Activated CD4-positive, alpha-beta T cell treated with anti-CD3 and anti-CD28 coated beads, Interleukin-2, amount 50 U/mL, for 24 hours (primary cell): ENCODE measurements at places on chromosomes 2 and 18.

DNA sequence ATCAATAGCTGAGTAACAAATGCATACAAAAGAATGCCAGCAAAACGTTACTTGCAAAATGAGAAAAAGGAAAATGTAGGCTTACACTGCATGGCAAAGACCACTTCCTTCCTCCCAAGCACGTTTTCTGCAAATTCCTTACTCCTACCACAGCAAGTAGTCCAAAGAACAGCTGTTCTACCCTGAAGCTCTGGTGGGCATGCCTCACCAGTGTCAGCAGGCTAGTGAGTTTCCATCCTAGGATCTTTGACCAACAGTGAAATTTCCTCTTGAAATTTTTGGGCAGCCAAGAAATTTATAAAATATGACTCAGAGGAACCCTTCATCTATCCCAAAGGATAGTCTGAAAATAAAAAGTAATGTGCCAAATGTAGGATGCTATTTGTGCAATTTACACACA is 123.9 kb downstream of the ZNF532 start:
- DNase-seq: no peak

DNA sequence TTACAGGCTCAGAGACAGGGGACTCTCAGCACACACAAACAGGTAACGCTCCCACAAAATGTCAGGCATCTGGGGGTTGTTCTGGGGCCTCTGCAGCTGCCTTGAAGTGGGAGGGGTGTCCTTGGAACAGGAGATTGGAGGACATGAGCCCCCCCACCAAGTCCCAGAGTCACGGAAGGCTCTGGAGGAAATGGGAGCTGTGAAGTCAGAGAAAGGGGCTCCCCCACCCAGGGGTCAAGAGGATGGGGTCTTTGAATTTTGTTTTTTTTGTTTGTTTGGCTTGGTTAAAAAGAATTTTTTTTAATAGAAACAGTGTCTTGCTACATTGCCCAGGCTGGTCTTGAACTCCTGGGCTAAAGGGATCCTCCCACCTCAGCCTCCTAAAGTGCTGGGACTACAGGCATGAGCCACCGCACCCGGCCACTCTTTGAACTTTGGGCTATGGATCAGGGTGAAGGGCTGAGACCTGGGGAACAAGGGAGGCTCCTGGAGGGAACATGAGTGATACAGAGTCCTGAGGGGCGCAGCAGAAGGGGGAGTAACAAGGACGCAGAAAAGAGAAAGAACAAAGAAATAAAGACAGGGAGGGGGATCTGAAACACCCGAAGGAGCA is 46.8 kb downstream of the TNS1 start:
- no peak for DNase-seq

- no peak for DNase-seq
Observed at GRCh38 chr2:109655287-109655686, 41.1 kb downstream of the SOWAHC start.

DNA sequence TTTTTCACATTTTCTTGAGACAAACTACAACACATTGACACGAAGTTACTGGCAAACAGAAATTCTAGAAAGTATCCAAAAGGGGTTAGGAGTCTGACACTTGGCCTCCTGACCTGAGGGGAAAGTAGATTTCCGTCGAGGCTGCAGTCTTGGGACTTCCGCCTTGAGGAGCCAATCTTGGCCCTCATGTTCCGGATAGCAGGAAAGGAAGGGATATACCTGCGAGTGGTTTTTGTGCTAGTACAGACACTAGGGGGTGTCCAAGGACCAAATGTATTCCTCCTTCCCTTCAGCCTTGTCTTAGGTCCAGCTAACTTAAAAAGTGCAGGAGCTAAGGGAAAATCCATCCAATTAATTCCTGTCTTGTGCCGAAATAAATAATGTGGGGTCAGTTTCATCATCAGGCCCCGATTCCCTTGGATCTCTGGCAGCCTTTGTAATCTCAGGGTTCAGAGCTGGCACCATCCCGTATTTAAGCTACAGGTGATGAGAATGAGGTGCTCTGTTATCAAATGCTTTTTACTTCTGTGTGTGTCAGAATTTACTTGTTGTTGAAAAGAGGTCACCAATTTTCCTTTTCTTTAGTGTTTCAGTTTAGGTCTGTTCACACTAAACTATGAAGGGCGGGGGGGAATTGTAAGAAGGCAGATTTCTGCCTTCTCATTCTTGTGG is 330.2 kb upstream of the FANCL start:
- DNase-seq: no peak

DNA sequence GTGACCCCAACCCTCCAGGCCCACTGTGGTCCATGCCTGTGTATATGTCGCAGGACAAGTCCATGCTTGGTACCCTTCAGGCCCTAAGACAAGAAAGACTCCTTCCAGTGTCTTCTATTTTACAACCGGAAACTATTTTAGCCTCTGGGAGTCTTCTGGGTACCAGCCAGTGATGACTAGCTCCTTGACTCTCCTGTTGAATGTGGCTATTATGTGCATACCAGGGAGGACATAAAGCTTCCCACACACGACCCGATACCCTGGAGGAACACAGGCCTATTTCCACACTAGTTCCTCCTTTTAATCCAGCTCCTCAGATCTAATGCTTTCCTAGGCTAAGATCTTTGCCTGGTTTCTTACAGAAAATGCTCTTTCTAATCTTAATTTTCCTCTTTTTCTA is 178.1 kb downstream of the NCKAP5 start:
- no peak for DNase-seq

GRCh38 chr2:128367601-128368359 is 49.1 kb upstream of the HS6ST1 start:
- no peak for DNase-seq

- no peak for DNase-seq
Observed at GRCh38 chr2:127122361-127123027, 15.5 kb upstream of the BIN1 start.

DNA sequence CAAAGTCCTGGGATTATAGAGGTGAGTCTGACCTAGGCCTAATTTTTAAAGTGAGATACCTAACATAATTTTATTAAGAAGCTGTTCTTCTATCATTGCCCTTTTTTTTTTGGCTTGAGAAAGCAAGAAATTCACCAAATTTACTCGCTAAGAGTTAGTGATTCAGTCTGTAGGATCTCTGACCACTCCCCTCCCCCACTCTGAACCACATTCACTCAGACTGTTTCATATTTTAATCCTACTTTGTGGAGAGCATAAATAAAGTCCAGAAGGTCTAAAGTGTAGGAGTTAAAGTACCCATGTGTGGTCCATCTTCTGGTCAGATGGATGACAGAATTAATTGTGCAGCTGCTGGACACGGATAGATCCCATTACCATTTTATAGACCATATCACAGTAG is 115.8 kb upstream of the MGAT5 start:
- DNase-seq: no peak

- no peak for DNase-seq
Observed at GRCh38 chr18:35387152-35387571, 10.0 kb upstream of the ZNF396 start.

GRCh38 chr2:10398496-10398895 is 49.6 kb downstream of the ODC1 start:
- DNase-seq: no peak

- no peak for DNase-seq
Observed at GRCh38 chr2:31446848-31447247, 32.3 kb upstream of the XDH start.

DNA sequence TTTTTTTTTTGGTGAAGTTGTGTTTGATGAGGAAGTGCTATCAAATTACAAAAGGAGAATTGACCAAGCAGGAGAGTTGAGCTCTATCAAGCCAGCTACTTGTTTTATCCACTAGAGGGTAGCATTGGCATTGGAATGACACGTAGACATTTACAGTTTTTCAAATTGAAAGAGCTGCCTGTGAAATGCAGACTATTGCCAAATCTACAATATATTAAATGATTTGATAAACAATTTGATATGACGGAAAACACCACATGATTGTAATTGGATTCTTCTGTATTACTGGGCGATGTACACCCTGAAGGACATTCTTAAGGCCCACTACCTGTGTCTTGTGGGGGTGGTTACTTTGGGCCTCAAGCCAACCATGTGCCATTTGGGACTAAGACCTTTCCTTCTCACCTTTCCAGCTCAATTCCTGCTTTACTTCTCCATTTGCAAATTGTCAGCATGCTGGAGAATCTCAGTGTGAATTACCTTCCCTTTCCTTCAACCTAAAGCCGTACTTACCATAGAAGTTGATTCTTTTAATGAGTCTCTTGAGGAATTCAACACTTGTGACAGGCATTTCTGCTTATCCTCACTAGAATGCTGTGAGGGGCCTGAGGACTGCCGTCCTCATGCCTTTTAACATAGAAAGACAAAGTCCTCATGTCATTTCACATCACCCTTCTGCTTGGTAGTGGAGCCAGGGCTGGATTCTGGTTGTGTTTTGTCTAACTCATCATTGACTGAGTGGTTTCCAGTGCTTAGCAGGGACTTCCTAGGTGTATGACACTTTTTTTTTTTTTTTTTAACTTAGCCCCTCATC is 134.8 kb upstream of the THUMPD2 start:
- DNase-seq: no peak

DNA sequence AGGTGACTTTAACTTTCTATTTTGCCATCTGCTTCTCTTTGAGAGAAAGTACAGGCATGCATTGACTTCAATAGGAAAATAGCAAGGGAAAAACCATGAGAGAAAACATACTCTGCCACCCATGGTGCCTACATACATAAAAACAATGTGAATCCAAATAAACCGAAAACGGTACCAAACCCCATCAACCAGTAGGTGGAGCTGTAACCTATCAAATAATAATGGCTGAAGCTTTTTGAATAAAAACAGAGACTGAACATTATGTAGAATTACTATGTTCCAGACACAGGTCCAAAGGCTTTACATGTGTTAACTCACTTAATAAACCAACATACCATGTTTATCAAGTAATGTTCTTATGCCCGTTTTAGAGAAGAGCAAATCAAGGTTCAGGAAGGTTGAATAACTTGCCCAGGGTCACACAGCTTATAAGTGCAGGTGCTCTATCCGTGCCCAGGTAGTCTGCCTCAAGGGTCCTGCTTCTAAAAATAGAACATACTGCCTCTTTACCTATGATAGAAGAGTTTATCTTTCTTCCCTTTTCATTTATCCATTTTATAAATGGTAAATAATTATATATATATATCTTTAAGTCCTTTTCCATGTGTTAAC is 293.9 kb upstream of the SYT4 start:
- DNase-seq: no peak

GRCh38 chr2:126749537-126749936 is 93.6 kb downstream of the GYPC start:
- DNase-seq: no peak

DNA sequence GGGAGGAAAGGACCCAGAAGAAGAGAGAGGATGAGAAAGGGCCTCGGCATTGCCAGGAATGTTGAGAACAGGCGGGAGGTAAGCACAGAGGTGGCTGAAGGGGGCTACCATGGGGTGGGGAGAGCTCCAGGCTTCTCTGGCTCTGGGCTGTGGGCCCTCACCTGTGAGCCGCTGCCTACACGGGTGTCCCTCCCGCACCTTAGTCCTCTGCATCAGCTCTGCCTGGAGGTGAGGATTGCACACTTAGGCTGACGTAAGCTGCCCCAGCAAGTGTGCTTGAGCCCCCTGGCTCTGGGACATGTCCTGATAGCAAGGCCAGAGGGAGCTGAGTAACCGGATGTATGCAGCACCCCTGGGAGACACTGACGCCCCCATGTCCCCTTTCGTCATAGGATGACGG is 33.9 kb downstream of the TMEM18 start:
- no peak for DNase-seq

DNA sequence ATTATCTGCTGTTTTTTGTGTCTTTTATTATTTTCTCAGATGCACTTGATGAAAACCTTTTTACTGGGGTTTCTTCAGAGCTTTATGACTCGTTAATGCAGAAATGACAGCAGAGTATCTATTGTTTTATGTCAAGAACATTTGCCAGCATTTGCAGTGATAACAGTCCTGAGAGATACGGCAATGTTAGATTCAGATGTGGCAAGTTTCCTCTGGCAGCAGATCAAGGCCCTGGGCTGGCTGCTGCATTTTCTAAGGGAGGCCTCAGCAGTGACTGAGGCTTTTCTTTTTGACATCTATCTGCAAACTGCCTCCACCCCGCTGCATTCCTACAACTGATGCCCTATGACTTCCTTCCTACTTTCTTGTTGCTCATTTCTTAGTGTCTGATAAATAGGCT is 40.2 kb downstream of the EFEMP1 start:
- DNase-seq: no peak

DNA sequence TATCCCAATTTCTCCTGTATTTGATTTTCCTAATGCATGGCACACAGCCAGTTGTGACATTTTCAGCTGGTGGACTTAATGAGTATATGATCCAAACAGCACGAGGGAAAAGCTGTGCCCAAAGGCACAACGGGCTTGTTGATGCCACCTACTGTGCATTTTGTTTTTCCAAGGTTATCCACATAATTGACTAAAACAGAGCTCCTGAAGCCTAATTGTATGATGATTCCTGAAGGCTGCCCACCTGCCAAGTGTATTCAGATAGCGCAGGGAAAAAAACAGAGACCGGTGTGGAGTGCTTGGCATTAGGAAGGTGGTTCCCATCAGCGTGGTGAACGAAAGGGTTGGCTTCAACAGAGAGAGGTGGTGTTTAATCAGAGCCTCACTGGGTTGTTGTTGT is 14.9 kb downstream of the RBMS1 start:
- no peak for DNase-seq

DNA sequence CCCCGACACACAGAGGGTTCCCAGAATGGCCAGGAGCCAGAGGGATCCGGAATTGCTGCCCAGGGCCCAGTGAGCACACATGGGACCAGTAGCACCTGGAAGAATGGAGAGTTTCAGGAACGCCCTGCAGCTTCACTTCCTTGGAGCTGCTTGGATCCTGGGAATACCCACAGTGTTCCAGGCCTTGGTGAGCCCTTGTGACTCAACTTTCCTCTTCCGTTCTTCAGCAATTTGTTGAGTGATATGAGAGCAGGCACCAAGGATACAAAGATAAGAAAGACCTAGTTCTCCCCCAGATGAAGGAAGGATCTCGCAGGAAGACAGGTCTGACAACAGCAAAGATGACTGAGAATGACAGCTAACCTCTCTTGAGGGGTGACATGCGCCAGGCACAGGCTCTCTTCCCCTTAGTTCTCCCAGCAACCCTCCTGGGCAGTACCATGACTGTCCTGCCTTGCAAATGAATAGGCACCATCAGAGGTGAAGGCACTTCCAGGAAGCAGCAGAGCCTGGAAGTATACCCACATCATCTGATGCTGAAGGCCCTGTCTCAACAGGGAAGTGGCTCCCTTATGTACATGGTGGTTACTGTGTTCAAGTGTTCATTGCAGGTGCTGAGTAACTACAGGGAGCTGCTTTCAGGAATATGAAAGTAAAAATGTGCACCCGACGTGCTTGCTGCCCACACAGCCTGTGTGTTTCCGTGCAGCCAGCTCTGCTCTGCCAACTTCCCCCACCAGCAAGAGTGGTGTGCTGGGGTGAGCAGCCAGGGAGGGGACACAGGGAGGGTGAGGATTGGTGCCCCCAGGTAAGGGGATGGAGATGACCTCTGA is 116.2 kb downstream of the STPG4 start:
- no peak for DNase-seq
